Activated CD8-positive, alpha-beta memory T cell treated with anti-CD3 and anti-CD28 coated beads, Interleukin-2, amount 10 ng/mL, durations not matched to agents 7 days and 5 days (primary cell): ENCODE measurements at places on chromosomes 7 and 10. TPM values are rescaled to one million over a fixed set of nuclear protein-coding genes. Genes with fewer than 3 reads are reported as not detected.

DNA sequence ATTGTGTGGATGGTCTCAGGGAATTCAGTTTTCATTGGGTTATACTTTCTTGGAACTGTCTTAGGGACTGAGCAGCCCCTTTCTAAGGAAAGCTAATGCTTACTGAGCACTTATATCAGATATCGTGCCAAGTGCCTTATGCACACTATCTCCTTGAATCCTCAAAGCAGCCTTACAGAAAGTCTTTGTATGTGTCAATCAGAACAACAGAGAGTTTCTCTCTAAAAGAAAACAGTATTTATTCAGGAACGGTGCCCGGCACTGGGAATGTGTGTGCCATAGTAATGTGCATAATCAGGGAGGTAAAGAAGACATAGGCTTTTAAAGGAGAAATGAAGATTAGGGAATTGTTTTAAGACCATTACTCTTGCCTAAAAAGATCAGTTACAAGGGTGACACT lies 17.3 kb downstream of the ANTXRL start:
- H3K27me3 ChIP-seq, result no peaks in the 10 kb centered on the region
- peaks cover 3% of the 10 kb centered on the region for H3K4me1 ChIP-seq
- H3K27ac ChIP-seq, result no peak overlapping the region
- no peak for DNase-seq
- no peak overlapping the region for H3K4me3 ChIP-seq
- no peaks in the 10 kb centered on the region for H3K36me3 ChIP-seq

VGF gene
- total RNA-seq, result 0.66 TPM

DNA sequence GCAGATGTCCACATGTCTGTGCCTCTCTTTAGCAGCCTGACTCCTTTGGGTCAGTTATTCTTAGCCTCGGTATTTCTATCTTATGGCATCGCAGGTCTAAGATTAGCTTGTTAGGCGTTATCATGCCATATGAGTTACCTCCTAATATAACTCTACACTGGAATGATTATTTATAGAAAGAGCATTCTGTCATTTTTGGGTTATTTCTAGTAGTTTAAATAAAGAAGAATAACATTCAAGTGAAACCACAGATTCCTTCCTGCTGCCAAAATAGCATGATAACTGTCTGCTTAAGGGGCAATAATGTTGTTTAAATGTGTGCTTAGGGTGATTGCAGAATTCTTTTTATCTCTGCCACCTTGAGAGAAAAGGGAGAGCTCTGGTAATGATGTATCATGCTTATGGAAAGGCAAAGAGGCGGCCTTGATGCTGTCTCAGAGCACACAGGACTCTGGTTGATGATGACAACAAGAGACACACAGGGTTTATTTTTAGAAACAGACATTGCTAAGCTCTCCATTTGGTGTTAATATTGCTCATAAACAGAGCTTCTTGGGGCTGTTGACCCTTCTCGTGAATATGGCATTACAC lies 10.4 kb downstream of the HDAC9 start:
- H3K27ac ChIP-seq, result peak overlapping the region; percentile 17
- peaks cover 1% of the 10 kb centered on the region for H3K36me3 ChIP-seq
- H3K4me3 ChIP-seq, result no peak overlapping the region
- DNase-seq, result no peak
- peaks cover 23% of the 10 kb centered on the region for H3K4me1 ChIP-seq

DNA sequence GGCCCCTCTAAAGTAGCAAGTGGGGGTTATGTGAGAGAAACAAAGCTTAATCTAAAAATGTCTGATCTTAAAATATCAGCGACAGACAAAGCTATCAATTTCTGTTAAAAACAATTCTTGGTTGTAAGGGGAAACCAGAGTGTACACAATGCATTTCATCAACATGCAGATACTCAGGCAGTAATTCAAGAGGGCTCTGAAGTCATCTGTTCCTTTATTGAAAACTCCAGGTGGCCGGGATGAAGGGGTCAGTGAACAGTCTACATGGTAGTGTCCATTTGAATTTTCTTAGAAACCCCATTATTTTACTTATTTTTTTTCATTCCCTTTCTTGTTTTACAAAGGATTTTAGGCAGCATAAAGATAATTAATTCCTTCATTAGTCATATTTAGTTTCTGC lies 36.7 kb upstream of the BTBD16 start:
- no peaks in the 10 kb centered on the region for H3K36me3 ChIP-seq
- H3K27me3 ChIP-seq, result peaks cover 6% of the 10 kb centered on the region
- no peak for DNase-seq
- no peak overlapping the region for H3K27ac ChIP-seq
- H3K4me1 ChIP-seq, result no peaks in the 10 kb centered on the region

- no peaks in the 10 kb centered on the region for H3K27me3 ChIP-seq
- no peak overlapping the region for H3K4me3 ChIP-seq
- DNase-seq, result no peak
- H3K36me3 ChIP-seq, result no peaks in the 10 kb centered on the region
- H3K27ac ChIP-seq, result no peak overlapping the region
These were observed 98.1 kb downstream of the PARD3 start for GRCh38 chr10:34716958-34717357.

DNA sequence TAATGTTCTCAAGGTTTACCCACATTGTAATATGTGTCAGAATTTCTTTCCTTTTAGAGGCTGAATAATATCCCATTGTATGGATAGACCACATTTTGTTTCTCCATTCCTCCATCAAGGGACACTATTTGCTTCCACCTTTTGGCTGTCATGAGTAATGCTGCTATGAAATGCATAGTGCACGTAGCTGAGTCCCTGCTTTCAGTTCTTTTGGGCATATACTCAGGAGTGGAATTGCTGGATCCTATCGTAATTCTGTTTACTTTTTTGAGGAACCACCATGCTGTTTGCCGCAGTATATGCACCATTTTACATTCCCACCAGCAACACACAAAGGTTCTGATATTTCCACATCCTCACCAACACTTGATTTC lies 60.0 kb downstream of the PRF1 start:
- H3K36me3 ChIP-seq, result no peaks in the 10 kb centered on the region
- H3K4me1 ChIP-seq, result no peaks in the 10 kb centered on the region
- no peak overlapping the region for H3K27ac ChIP-seq
- no peak overlapping the region for H3K4me3 ChIP-seq
- peaks cover 6% of the 10 kb centered on the region for H3K27me3 ChIP-seq

ANKRD7 gene
- total RNA-seq, result 1.2 TPM

DNA sequence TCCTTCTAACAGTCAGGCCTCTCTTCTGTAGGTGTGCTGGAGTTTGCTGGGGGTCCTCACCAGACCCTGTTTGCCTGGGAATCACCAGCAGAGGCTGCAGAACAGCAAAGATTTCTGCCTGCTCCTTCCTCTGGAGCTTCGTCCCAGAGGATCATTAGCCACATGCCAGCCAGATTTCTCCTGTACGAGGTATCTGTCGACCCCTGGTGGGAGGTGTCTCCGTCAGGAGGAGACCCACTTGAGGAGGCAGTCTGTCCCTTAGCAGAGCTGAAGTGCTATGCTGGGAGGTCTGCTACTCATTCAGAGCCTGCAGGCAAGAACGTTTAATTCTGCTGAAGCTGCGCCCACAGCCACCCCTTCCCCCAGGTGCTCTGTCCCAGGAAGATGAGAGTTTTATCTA lies 611.1 kb upstream of the COBL start:
- H3K4me1 ChIP-seq, result no peaks in the 10 kb centered on the region
- H3K27ac ChIP-seq, result no peak overlapping the region

DNA sequence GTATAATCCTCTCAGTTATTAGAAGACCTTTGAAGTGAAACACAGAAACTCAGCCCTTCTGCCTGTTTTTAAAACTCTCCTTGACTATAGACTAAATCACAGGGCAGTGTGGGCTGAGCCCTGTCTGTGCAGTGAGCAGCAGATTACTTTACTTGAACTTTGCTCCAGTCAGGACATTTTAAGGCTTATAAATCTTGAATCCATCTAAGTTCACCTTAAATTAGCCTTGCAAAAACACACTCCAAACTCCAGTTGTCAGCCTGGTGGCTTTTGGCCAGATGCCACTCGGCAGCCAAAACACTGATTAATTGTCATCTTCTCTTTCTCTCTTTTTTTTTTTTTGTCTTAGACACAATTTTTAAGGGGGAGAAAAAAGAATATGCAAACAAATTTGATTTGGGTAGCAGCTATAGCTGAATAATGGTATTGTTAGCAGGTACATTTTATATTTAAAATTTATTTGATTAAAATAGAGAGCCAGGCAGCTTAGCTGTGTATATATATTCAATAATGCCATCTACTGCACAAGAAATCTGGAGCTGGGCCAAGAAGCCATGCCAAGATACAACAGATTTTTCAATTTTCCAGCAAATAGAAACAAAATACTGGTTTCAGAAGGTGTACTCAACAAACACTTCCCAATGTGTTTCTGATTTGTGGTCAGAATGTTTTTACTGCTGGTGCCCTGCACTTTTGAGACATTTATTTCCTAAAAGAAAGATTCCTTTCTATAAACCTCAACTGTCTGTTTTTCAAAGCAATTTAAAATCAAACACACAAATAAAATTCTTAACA lies 247.7 kb downstream of the TFEC start:
- H3K27me3 ChIP-seq, result no peaks in the 10 kb centered on the region
- no peaks in the 10 kb centered on the region for H3K36me3 ChIP-seq
- no peaks in the 10 kb centered on the region for H3K4me1 ChIP-seq
- H3K27ac ChIP-seq, result no peak overlapping the region

DNA sequence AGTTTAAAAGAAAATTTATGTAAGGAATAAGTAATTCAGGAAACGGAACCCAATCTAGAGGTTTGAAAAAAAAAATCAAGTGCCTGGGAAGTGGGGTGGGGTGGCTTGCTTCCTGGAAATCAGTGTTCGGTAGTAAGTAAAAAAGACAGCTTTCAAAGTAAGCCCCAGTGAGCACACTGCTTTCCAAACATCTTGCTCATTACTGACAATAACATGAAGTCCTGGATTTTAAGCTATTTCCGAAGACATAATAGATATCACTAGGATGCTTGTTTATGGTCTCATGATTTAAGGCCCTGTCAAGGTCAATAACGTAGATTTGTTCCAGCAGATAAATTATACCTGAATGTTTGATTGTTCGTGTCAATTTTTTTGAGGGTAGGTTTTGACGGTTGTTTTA lies 1.3 kb downstream of the STAMBPL1 start:
- peak overlapping the region; percentile 99 for H3K27ac ChIP-seq
- DNase-seq, result no peak
- peak overlapping the region; percentile 99 for H3K4me3 ChIP-seq
- H3K4me1 ChIP-seq, result peaks cover 62% of the 10 kb centered on the region
- no peaks in the 10 kb centered on the region for H3K27me3 ChIP-seq

CYP3A7 gene
- not detected for total RNA-seq

GRCh38 chr7:132168239-132168638 lies 408.0 kb downstream of the PLXNA4 start:
- H3K36me3 ChIP-seq, result no peaks in the 10 kb centered on the region
- no peaks in the 10 kb centered on the region for H3K4me1 ChIP-seq
- no peak overlapping the region for H3K4me3 ChIP-seq
- no peak for DNase-seq
- H3K27ac ChIP-seq, result no peak overlapping the region

DNA sequence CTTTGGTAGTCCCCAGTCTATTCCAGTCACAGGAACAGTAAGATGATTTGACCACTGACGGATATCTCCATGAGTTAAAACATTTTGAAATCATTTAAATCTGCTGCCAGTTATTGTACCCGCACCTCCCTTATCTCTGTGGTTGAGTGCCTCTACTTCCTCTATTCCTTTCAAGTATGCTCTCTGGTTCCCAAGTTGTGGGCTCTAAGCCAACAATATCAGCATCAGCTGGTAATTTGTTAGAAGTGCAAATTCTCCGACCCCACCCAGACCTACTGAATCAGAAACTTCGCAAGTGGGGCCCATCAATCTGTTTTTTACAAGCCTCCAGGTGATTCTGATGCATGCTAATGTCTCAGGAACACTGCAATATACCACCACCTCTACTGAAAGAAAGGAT lies 235.5 kb downstream of the CCSER2 start:
- no peak overlapping the region for H3K4me3 ChIP-seq
- H3K36me3 ChIP-seq, result no peaks in the 10 kb centered on the region
- no peak overlapping the region for H3K27ac ChIP-seq
- DNase-seq, result no peak
- H3K27me3 ChIP-seq, result peaks cover 30% of the 10 kb centered on the region
- no peaks in the 10 kb centered on the region for H3K4me1 ChIP-seq

- H3K27me3 ChIP-seq, result peaks cover 32% of the 10 kb centered on the region
- H3K36me3 ChIP-seq, result no peaks in the 10 kb centered on the region
- no peak overlapping the region for H3K4me3 ChIP-seq
- H3K4me1 ChIP-seq, result no peaks in the 10 kb centered on the region
- DNase-seq, result no peak
- H3K27ac ChIP-seq, result no peak overlapping the region
These were observed 82.8 kb upstream of the FAM171A1 start for GRCh38 chr10:15453926-15454325.

MKI67 gene
- 418 TPM for total RNA-seq

NUB1 gene
- total RNA-seq, result 71.3 TPM

DNA sequence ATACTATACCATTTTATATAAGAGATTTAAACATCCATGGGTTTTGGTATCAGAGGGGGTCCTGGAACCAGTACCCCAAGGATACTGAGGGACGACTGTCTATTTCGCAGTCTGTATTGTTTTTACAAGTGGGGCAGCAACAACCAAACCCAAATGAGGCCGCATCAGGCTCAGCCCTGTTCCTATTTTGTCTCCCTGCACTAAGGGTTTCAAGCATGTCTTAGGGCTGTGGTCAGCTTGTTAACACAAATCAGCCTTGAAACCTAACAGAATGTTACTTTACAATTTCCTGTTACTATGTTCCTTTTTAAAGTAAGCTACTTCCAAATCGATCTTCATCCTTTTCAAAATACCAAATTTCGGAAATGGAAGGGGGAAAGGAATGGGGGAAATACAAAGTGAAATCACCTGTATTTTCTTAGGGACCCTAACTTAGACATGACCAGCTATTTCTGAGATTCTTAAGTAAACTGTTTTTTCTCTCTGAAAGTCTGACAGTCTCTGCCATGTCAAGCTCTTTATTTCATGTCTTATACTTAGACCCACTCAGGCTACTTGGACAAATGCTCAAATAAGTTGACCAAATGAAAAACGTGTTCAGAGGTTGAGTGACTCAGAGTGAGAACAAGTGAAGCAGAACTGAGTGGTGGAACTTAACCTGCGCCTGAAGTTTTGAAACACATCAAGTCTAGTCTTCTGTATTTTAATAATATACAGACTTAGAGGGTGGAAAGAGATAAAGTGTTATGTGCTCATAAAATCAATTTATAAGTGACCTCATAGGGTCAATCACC lies 75.8 kb downstream of the C1GALT1 start:
- H3K36me3 ChIP-seq, result peaks cover 53% of the 10 kb centered on the region
- peaks cover 47% of the 10 kb centered on the region for H3K4me1 ChIP-seq
- peak overlapping the region; percentile 90 for H3K27ac ChIP-seq
